ENCODE measurements at places on chromosomes 6 and 20.

GRCh38 chr6:56744528-56744927 lies 101.8 kb upstream of the DST start:
- no peak for DNase-seq

DNA sequence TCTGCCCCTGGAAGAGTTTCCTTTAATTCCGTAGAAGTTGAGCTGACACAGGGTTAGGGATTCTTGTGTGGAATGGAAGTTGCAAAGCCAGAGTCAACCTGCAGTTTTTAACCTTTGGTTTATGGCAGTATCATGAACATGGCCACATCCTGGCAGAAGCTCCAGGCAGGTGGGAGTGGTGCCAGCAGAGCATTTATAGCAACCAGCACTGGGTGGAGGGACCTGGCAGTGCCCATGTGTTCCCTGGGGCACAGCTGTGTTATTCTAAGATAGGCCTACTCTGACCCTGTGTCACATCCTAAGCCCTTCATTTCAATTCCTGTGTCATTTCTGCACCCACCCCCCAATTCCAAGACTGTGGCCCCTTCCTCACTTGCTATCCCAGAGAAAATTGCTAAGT lies 26.1 kb upstream of the ZNF831 start:
- no peak for DNase-seq

DNA sequence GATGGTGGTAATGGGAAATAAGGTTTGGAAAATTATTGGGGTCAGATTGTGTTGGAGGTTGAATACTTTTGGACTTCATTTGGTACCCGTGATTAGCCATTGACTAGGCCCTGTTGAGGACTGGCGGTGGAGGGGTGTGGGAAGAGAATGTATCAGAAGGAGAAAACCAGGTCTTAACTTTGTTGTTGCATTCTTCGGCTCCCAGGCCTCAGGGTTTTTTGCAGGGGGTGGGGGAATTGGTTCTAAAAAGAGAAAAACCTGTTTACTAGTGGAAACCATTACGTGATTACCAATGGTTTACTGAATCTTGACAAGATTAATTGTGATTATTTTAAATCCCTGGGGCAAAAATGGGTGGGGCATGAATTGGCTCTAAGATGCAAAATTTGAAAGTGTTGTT lies 85.1 kb downstream of the PHF20 start:
- no peak for DNase-seq

- no peak for DNase-seq
Measured at GRCh38 chr6:24125980-24126379, at the start of gene NRSN1. Gene NRSN1, plus strand, starts transcription at chr6:24126215. Its CDS starts 8,113 bp downstream, at chr6:24134328.

DNA sequence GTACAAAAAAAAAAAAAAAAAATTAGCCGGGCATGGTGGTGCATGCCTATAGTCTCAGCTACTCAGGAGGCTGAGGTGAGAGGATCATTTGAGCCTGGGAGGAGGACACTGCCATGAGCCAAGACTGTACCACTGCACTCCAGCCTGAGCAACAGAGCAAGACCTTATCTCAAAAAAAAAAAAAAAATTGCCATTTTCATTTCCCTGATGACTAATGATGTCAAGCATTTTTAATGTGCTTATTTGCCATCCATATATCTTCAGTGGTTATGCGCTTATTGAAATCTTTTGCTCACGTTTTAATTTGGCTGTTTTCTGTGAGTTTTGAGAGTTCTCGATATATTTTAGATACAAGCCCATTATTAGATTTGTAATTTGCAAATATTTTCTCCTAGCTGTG lies 46.7 kb downstream of the PFDN4 start:
- DNase-seq, result peak; percentile 35

- no peak for DNase-seq
Measured at GRCh38 chr20:30506100-30506499, 751.4 kb upstream of the DEFB115 start.

GRCh38 chr6:134372603-134373281 lies 54.8 kb upstream of the SGK1 start:
- peak; percentile 89 for DNase-seq

DNA sequence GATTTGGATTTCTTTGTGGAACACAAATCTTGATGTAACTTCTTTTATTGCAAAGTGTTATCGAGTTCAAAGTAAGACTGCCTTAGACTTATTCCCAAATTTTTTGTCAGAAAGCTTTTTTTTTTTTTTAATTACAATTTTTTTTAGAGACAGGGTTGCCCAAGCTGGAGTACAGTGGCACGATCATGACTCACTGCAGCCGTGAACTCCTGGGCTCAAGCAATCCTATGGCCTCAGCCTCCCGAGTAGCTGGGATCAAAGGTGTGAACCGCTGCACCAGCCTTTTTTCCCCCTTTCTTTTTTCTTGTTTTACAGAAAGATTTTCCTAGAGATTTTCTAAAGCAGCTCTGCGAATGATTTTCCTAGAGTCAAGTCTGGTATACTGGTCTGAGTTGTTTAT lies 2.8 kb downstream of the RIOK1 start:
- DNase-seq, result no peak

- DNase-seq, result no peak
Measured at GRCh38 chr6:8859501-8859900, 424.2 kb upstream of the SLC35B3 start.

GRCh38 chr20:46226602-46227001 lies 81.7 kb downstream of the CDH22 start:
- DNase-seq, result no peak

DNA sequence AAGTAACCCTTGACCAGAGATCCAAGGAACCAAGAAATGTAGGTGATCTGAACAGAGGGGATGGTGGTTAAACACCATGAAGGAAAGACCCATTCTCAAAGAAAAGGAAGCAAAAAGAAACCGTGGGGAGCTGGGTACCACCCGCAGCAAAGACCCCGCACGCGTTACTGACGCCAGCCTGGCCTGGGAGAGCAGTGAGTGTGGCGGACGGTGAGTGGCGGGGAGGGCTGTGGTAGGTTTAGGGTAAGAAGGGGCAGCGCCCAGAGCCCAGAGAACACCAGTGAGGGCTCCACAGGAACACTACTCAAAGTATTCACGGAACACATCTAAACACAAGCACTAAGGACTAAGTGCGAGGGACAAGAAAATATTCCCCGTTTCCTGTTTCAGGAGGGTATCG lies 4.2 kb downstream of the GMEB2 start:
- no peak for DNase-seq

DNA sequence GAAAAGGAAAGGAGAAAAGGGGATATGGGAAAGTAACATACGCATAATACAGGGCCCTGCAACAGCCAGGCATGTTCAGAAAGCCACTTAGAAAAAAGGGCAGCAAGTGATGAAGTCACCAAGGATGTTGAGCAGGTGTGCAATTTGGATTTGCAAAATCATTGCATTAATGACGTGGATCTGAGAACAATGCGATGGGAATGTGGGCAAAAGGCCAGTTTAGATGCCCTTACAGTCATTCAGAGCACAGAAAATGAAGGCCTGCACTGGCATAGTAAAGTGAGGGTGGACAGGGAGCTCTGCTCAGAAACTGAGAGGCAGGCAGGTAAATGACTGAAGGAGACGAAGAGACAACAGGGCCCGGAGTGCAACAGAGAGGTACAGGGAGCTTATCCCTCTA lies 123.7 kb upstream of the NHSL1 start:
- peak; percentile 29 for DNase-seq

- no peak for DNase-seq
Measured at GRCh38 chr6:163712981-163713380, 298.5 kb downstream of the QKI start.

DNA sequence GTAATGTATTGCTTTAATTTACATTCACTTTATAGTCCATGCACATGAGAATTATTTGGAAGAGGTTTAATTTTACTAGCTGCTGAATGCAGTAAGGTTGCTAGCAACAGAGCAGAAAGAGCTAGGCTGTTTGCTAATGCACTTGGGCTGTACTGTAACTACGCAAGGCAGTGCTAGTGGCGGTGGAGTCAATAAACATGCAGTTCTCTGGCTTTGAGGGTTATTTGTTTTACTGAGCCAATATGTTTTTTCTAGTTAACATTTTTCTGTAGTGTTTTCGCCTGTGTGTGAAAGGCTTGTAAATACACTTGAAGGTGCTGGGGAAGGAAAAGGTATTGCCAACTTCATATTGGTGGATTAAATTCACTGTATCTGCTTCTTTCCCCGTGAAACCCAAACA lies 112.8 kb downstream of the BTBD3 start:
- no peak for DNase-seq

DNA sequence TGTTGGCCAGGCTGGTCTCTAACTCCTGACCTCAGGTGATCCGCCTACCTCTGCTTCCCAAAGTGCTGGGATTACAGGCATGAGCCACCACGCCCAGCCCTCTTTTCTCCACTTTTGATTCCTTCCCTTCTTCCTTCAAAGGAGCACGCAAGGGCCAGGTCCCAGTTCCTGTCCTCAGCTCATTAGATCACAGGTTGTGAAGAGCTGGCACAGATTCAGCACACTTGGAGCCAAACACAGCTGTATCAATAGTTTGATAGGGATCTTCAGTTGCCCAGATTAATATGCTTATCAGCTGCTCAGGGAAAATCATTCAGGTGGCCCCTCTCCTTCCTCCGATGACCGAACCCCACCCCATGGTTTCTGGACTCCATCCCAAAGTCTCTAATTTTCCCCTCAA lies 14.4 kb upstream of the SLC22A23 start:
- no peak for DNase-seq

- peak; percentile 45 for DNase-seq
Measured at GRCh38 chr6:134577998-134578397, 260.1 kb upstream of the SGK1 start.

DNA sequence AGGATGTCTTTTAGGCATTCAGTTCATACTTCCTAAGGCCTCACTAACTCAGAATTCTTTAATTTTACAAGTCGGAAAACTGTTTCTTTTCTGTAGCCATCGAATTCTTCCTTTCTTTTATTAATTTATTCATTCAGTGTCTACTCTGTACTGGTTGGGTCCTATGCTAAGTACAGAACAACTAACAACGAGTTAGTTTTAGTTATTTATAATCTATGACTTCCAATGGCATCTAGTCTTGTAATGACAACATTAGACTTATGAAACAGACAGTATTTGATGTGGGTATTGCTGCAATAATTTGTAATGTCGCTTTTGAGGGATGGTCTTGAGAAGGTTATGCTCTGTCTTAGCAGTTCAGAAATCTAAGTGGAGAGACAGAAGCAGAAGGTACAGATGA lies 55.3 kb upstream of the TINAG start:
- no peak for DNase-seq

- DNase-seq, result no peak
Measured at GRCh38 chr6:5570641-5571040, 309.3 kb downstream of the FARS2 start.

DNA sequence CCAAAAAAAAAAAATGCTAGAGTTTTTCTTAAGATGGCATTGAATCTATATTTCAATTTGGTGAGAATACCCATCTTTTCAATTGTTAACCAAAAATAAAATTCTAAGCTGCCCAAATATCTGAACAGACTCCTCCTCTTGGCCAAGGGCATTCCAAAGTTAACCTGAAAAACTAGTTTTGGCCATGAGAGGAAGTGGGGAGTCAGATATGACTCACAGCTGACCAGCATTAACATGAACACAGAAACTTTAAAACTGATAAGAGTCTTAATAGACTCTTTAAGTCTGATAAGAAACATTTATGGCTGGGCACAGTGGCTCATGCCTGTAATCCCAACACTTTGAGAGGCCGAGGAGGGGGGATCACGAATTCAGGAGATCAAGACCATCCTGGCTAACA lies 171.3 kb downstream of the FAXC start:
- no peak for DNase-seq

DNA sequence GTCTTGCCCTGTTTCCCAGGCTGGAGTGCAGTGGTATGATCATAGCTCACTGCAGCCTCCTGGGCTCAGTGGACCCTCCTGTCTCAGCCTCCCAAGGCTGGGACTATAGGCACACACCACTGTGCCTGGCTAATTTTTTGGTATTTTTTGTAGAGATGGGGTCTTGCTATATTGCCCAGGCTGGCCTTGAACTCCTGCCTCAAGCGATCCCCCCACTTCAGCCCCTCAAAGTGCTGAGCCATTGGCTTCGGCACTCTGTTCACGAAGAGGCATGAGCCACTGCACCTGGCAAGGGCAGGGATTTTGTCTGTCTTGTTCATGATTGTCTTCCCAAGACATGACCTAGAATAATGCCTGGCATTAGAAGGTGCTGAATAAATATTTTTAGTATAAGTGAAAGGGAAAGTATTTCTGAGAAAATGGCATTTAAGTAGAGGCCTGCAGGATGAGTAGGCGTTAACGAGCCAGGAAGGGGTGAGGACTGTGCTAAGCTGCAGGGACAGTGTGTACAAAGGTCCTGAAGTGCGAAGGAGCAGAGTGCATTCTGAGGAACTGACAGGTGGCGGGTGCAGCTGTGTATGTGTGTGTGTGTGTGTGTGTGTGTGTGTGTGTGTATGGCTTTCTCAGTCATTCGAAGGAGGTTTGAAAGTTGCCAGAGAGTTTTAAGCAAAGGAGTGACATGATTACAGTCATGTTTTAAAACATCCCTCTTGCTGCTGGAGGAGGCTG lies 43.0 kb downstream of the VEGFA start:
- DNase-seq, result no peak

Measured in fibroblast of pulmonary artery (primary cell).